Stimulated activated CD4-positive, alpha-beta T cell treated with anti-CD3 and anti-CD28 coated beads, TNF-alpha, amount 100 ng/mL, for 1 hour (primary cell): ENCODE measurements at places on chromosomes 11 and 22.

GRCh38 chr11:134625151-134625550 lies 213.1 kb upstream of the B3GAT1 start:
- DNase-seq = no peak

DNA sequence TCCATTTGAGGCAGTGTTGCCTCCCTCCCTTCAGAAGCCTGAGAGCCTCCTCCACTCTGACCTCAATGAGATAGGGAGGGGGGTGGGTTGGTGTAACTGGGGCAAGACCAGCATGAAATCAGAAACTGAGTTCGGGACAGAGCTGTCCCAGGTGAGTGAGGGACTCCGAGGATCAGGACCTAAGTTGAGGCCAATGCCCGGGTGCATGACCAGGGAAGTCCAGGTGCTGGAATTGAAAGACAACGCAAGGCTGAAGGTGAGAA lies 40.8 kb upstream of the ZBED5 start:
- DNase-seq = no peak

- DNase-seq = no peak
Observed at GRCh38 chr11:135069890-135070289, 657.8 kb upstream of the B3GAT1 start.

DNA sequence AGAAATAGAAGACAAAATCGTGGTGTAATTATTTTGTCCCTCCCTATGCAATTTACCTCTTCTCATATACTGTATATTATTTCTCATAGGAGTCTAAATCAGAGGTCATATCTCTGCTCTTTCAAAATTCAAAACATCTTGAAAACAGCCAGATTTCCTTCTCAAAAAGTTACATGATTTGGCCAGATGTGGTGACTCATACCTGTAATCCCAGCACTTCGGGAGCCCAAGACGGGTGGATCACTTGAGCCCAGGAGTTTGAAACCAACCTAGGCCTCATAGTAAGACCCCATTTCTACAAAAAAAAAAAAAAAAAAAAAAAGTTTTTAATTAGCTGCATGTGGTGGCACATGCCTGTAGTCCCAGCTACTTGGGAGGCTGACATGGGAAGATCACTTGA lies 29.0 kb upstream of the DNAJB7 start:
- no peak for DNase-seq

DNA sequence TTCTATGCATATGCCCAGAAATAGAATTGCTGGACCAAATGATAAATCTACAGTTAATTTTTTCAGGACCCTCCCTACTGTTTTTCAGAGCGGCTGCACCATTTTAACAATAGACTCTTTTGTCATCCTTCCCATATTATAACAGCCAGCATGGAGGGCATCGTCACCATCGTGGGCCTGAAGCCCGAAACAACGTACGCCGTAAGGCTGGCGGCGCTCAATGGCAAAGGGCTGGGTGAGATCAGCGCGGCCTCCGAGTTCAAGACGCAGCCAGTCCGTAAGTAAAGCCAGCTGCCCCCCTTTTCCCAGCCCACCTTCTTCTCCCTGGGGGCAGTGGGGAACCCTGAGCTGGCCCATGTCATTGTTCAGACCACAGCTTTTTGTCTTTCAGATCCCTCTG lies 79.5 kb upstream of the TTC12 start:
- no peak for DNase-seq

DNA sequence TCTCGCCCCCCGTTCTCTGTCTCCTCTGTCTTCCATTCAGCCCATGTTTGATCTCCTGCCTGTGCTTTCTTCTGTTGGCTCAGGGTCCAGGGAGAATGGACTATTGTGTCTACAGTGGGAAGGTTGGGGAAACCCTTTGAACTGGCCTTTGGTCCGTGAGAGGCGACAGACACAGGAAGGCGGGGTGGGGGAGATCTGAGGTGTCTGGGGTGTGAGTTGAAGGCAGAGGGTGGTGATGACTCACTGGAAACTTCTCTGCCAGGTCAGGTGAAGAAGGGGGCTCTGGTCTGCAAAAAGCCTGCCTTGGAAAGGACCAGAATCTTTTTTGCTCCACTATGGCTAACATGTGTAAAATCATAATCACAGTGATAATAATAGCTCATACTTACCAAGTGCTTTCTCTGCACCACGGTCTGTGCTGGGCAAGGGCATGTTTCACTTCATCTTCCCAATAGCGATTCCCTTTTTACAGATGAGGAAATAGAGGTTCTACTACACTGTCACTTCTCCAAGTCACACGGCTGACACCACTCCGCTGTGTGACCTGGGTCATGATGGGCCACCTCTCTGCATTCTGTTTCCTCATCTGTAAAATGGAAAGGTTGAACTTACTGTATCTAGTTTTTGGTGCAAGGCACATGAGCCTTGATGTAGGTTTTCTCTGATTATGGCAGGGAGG lies 99.8 kb upstream of the ALX4 start:
- no peak for DNase-seq

DNA sequence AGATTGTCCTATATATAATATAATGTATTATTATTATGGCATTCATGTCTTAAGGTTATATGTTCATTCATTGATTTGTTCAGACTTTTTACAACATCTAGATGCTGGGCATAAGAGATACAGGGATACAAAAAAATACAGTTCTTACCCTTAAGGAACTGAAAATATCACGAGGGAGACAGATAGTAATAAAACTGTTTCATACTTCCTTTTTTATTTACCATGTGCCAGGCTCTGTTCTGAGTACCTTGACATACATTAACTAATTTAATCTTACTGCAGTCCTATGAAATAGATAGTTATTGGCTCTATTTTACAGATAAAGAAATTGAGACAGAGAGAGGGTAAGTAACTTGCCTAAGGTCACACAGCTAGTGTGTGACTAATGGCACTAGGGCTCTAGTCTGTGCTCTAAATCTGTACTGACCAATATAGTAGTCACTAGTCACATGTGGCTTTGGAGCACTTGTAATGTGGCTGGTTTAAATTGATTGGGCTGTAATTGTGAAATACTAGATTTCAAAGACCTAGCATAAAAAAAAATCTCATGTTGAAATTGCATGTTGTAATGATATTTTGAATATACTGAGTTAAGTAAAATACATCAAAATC lies 21.3 kb downstream of the TRIM44 start:
- DNase-seq = no peak

DNA sequence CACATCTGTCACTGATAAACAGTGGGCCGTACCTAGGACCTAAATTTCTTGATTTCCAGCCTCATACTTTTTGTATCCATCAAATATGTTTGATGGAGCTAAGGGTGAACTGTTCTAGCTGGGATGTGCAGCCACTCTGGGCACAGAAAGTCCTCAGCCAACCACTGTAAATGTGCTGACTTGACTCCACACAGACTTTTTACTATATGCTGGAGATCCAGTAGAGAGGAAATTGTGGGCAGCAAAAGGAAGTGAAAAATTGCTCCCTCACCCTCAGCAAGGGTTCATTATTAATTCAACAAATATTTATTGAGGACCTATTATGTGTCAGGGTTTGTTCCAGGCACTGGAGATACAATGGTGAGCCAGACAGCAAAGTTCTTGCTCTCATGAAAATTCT lies 54.2 kb upstream of the AMPD3 start:
- no peak for DNase-seq

GRCh38 chr11:16186680-16187079 lies 169.7 kb downstream of the SOX6 start:
- DNase-seq = no peak

DNA sequence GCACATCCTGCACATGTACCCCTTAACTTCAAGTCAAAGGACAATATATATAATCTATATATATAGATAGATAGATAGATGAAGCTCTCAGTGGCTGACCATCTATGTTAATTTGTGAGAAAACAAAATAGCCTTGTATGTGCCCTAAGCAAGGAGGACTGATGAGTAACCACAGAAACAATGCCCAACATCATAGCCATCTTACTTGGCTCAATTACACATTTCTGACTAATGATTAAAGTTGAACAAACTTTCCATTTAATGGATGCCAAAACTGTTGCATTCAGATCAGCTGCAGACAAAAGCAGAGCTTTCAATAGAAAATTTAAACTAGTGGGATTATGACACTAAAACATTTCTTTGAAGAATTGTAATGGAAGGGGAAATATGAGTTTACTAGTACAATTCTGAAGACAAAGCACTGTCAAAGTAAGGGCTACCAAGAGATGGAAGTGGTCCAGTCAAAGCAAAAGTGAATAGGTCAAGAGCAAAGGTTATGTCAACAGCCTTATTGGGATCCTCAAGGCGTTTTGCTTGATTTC lies 1188.2 kb upstream of the RAG2 start:
- no peak for DNase-seq

DNA sequence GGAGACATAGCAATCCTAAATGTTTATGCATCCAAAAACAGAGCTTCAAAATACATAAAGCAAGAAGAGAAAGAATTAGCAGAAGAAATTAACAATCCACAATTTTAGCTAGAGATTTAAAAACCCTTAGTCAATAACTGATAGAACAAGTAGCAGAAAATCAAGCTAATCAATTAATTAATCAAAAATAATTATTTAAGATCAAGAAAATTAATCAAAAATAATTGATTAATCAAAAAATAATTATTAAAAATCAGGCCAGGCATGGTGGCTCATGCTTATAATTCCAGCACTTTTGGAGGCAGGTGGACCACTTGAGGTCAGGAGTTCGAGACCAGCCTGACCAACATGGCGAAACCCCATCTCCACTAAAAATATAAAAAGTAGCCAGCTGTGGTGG lies 29.2 kb downstream of the C11orf24 start:
- no peak for DNase-seq

GRCh38 chr22:23106906-23107367 lies 34.9 kb downstream of the RSPH14 start:
- no peak for DNase-seq

- no peak for DNase-seq
Observed at GRCh38 chr11:4118107-4118506, 23.5 kb downstream of the RRM1 start.

DNA sequence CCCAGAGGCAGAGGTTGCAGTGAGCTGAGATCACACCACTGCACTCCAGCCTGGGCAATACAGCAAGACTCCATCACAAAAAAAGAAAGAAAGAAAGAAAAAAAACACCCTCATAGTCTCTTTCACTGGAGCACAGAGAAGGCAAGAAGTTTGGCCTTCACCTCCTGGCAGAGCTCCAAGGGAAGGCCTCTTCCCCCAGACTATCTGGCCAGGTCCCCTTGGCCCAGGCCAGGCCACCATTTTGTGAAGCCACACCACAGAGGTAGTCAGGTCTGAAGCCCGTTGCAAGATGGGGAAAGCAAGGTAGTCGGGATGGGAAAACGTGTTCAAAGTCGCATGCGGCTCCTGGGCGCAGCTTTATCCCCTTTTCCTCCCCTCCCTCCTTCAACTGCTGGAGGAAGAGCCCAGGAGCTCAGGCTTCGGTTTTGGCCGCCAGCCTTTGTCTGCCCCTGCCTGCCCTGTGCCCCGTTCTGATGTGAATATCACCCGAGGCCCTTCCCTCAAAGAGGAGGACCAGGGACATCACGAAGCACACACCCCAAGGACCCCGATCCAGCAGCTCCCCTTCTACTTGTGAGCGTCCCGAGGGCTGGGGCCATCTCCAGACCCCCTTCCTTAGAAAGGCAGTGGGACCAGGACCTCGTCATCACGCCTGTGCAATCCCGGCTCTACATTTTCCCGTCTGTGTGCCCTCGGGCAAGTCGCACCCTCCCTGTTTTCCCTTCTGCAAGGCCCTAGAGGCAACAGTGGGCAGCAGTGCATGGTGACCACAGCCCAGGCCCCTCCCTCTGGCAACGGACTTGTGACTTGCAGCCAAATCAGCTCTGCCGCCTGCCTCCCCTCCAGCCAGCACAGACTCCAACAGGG lies 17.7 kb downstream of the CABP7 start:
- DNase-seq = no peak

- DNase-seq = no peak
Observed at GRCh38 chr22:20390394-20390907, 3.5 kb upstream of the ZNF74 start.

- no peak for DNase-seq
Observed at GRCh38 chr22:49913026-49913425, 5.2 kb downstream of the ALG12 start.

DNA sequence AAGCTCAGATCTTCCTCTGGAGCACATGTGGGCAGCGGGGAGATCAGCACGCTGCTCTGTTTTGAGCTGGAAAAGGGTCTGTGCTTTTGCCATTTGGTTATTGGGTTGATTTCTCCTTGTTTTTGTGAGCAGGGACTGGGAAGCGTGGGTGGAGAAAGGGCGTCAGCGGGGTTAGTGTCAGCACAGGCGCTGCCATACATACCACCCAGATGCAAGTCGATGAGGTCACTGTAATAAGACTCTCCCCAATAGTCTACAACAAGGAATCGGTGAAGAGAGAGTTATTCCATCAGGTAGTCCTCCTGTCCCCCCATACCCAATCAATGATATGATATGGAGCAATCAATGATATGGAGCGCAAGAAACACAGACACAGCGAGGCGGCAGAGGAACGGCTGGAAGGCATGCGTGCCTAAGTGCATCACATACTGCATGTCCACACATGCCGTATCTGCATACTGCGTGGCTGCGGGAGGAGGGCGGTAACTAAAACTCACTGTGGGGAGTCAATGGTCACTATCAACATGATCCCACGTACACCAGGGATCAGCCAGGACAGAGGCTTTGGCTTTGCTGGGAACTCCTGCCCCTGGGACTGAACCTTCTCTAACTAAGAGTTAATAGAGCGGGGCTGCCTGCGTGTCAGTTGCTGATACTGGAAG lies 29.5 kb upstream of the BID start:
- no peak for DNase-seq

DNA sequence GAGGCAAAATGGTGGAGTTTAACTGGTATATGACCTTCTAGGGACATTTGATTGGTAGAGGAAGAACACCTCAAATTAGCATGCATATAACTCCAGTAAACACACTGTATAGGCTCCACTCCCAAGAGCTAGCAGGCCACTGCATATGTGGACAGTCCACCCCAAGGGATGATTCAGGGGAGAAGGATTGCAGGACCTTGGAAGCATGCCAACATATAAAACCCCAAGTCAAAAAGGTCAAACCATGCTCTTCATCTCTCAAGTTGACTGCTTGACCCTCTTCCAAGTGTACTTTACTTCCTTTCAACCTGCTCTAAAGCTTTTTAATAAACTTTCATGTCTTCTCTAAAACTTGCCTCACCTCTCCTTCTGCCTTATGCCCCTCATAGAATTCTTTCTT lies 459.9 kb upstream of the CCDC179 start:
- DNase-seq = no peak

- no peak for DNase-seq
Observed at GRCh38 chr11:113247221-113247620, 67.2 kb upstream of the TTC12 start.
